ENCODE measurements at places on chromosomes 1 and 21.

- DNase-seq = peak; percentile 43
Measured at GRCh38 chr21:36917471-36918158, 48.9 kb downstream of the HLCS start.

GRCh38 chr1:66247415-66248208, 286.3 kb upstream of the SGIP1 start:
- DNase-seq = no peak

DNA sequence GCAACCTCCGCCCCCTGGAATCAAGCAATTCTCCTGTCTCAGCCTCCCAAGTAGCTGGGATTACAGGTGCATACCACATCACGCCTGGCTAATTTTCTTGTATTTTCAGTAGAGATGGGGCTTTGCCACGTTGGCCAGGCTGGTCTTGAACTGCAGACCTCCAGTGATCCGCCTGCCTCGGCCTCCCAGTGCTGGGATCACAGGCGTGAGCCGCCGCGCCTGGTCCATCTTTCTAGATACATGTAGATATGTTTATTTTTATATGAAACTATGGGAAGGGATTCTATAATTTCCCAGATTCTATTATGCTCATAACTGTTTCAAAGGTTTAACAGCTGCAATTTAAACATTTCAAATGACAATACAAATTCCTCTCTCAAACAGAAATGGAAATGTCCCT, 27.1 kb downstream of the CLCC1 start:
- no peak for DNase-seq

DNA sequence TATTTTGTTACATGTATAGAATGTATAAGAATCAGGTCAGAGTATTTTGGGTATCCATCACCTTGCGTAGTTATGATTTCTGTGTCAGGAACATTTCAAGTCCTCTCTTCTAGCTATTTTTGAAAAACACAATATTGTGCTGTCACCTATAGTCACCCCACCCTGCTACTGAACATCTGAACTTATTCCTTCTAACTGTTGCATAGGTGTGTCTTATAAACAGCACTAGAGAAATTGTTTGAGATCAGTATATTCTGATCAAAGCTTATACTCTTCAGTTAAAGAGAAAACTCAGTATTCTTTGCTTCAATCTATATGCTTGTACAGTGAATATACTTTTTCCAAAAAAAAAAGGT, 96.0 kb downstream of the ASH1L start:
- no peak for DNase-seq

GRCh38 chr21:35360870-35361570, 311.9 kb upstream of the RUNX1 start:
- no peak for DNase-seq

DNA sequence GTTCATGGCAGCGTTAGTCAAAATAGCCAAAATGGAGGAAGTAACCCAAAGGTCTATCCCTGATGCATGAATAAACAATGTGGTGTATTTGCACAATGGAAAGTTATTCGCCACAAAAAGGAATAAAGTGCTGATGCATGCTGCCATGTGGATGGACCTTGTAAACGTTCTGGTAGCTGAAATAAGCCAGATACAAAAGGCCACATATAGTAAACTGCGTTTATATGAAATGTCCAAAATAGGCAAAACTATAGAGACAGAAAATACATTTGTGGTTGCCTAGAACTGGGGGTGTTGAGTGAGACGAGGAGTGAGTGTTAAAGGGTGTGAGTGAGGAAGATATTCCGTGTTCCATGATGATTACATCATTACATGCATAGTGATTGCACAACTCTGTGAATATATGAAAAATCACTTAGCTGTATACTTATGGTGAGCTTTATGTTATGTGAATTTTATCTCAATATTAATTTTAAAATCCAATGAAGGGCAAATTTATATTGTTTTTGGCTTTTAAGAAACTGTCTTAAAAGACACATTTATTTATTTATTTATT, 321.3 kb downstream of the KIF26B start:
- DNase-seq = no peak

- peak; percentile 15 for DNase-seq
Measured at GRCh38 chr1:82161700-82162141, 361.0 kb downstream of the ADGRL2 start.

DNA sequence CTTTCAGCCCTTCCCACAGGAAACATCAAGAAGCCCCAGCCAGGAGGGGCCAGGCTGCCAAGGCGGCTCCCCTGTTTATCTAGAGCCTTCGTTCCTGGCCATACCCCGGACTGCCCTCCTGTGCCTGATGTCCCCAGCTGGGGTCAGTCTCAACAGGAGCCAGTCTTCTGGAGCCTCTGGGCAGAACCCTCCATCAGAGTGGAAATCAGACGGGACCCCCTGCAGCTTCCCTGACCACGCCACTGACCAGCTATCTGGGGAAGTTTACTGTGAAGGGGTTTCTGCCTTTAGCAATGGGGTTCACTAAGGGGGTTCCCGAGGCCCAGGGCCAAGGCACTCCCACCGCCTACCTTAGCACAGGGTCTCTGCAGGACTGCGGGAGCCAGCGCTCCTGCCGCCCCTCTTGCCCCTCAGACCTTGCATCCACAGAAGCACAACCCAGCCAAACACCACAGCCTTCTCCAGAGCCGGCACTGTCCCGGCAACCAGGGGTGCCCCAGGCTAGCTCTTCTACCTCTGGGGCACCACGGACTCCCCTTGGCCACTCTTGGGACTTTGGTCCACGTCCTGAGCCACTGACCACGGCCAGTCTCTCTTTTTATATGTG, 3.5 kb upstream of the MTFR1L start:
- no peak for DNase-seq

DNA sequence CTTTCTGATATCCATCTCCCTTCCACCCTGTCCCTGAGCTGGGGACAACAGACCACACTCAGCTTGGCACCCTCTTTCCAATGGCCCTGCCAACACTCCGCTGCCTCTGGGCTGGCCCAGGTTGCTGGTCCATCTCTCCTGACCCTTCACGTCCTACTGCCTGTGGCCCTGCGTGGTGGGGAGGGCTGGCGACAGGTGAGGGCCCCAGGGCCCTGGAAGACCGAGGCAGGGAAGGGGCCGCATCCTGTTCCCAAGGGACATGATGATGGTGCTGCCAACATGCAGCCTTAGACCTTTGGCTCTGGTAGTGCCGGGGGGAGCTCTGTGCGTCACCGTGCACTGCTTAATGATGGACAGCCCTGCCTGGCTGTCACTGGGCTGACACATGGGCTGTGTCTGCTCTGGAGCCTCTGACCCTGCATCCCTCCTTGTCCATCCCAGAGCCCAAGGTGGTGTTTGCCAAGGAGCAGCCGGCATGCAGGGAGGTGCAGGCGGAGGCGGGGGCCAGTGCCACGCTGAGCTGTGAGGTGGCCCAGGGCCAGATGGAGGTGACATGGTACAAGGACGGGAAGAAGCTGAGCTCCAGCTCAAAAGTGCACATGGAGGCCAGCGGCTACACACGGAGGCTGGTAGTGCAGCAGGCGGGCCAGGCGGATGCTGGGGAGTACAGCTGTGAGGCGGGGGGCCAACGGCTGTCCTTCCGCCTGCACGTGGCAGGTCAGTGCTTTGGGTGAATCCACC, 65.2 kb downstream of the OBSCN start:
- DNase-seq = no peak

- DNase-seq = no peak
Measured at GRCh38 chr1:181221078-181221477, 132.6 kb downstream of the IER5 start.

GRCh38 chr1:36224537-36225282, 467 bp downstream of the THRAP3 start:
- DNase-seq = peak; percentile 81

- DNase-seq = peak; percentile 14
Measured at GRCh38 chr1:91608876-91609275, 108.2 kb downstream of the CDC7 start.

DNA sequence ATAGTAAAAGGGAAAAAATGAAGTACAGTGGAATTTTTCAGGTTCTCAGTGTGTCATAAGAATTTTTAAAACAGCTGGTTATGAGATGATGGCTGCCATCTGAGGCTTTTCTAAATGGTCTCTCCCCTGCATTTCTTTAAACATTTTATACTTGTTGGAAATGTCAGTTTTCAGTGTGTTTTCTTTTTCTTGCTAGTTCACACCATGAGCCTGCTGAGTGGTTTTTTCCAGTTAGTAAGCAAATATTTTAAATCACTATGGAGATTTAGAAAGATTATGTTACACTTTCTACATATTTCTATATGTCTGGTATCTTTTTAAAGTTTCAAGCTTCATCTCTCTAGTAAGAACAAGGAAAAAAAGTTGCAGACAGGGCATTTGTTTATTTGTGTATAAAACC, 9.6 kb downstream of the RBM15 start:
- no peak for DNase-seq

DNA sequence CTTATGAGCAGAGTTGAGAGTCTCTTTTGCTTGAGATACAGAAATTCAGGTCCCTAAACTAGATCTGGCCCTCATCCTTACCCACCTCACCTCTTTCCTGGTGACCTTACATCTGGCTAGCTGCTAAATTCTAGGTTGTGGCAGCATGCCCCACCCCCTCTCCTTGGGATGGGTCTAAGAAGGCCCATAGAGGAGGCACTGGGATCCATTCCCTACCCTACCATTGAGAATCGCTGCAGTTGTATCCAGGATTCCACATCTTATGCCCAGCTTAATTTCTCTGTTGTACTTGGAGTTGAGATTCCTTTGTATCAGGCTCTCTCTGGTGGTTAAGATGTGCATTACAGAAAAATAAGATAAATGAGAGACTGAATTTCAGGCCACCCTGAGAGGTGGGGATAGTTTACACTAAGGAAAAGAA, 9.5 kb upstream of the TMEM39B start:
- peak; percentile 76 for DNase-seq

DNA sequence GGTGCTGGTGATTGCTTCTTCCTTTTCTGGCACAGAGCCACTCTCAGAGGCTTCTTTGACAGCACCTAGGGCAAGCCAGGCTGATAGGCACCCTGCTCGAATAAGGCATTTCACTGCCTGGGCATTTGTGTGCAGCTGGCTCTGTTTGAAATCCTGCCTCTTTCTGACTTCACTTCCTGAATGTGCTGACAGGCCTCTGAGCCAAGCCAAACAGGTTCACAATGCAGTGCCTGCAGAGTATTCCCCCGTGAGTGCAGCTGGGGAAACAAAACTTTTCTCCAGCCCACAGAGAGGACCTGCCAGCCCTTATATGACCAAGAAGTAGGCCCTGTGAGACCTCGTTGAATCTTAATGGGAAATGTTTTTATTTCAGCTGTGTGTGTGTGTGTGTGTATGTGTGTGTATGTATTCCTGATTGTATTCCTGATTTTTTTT, 10.4 kb downstream of the JUN start:
- DNase-seq = peak; percentile 88

GRCh38 chr1:114126261-114127095, 27.2 kb downstream of the SYT6 start:
- DNase-seq = no peak

DNA sequence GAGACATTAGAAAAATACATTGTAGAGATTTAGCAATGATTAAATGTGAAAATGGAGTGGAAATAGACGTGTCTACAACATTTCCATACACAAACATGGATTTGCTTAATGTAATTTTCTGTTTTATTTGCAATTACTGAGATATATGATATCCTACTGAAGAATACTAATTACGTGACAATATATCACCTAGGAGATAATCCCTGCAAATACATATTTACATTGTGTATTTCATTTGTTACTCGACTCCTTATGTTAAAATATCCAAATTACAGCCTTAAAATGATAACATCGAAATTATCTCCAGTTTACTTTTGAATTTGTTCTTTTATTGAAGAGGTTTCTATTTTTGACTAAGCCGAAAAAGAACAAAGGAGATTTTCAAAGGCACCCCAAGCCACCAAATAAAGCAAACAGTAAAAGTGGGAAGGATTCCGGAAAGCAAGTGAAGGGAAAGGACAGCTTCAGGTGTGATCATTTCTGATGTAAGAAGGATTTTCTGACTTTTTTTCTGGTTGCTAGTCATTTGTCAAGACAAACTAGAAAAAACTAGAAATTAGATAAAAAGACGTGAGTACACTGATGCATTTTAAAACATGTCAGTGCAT, 7.9 kb downstream of the LHX4 start:
- peak; percentile 92 for DNase-seq

DNA sequence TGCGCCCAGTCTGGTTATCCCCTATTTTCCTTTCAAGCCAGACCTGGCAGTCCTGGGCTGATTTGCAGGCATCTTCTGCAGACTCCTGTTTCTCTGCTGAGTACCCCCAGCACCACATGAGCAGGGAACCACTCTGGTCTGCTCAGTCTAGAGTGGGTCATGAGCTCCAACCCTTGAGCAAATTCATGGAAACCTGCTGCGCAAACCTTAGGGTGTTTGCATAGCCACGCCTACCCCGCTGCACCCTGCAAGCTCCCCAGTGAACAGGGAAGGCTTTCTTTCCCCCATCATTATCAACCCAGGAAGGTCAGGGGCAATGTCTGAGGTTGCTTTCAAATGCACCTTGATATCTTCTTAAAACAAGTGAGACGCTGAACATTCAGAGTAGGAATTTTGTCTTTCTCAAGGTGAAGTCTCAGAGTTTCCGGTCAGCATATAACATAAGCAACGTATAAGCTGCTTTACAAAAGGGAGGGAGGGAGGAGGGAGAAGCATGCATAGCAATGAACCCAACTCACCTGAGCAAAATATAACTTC, 11.1 kb upstream of the KCNE1 start:
- peak; percentile 59 for DNase-seq

DNA sequence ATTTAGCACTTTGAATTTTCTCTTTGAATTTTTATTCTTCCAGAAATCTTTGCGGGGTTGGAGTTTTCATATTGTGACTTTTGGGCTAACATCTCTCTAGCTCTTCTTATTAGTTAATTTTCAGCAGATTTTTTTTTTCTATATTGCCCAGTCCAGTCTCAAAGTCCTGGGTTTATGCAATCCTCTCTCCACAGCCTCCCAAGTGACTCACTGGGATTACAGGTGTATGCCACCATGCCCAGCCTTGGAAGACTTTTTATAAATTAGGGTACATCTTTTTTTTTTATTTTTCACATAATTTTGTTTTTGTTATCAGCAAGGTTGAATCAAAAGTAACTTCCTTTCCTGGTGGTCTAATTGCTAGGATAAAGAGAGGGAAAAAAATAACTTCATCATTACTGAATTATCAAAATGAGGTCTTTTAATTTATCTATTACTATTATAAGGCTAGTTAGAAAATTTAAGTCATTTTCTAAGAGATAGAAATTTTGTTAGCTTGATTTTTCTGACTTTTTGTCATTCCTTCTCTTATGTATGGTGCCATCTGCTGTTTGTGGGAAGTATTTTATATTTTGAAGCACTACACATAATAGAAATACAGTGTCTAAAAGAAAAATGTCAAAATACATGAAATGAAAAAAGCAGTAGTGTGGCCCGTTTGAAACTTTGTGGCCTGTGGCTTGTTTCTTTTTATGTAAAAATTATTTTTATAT, 273.4 kb upstream of the CACYBP start:
- peak; percentile 52 for DNase-seq

- no peak for DNase-seq
Measured at GRCh38 chr1:57079454-57080157, 113.8 kb upstream of the C8B start.

All from NCI-H69 (cell line).